ENCODE measurements at places on chromosomes 5 and 9.

- no peak for DNase-seq
These were observed 254.2 kb upstream of the NR4A3 start for GRCh38 chr9:99567436-99567835.

DNA sequence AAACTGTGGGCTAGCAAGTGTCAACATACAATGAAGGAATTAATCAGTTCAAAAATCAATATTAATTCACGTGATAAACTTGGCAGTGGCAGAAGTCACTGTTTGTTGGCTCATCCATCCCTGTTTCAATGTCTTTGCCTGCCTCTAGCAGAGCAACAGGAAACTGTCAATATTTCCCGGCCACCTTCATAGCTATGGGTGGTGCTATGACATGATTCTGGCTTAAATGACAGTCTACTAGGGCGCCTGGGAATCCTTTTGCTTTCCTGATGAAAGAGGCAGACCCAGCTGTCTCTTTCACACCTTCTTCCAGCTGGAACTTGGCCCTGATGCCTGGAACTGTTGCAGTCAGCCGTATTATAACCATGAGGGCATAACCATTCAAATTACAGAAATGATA is 72.1 kb upstream of the DNAH5 start:
- no peak for DNase-seq

- DNase-seq, result no peak
These were observed 174.3 kb downstream of the MRPS30 start for GRCh38 chr5:44983006-44983405.

GRCh38 chr5:142913728-142914338 is 143.7 kb downstream of the ARHGAP26 start:
- DNase-seq, result no peak

DNA sequence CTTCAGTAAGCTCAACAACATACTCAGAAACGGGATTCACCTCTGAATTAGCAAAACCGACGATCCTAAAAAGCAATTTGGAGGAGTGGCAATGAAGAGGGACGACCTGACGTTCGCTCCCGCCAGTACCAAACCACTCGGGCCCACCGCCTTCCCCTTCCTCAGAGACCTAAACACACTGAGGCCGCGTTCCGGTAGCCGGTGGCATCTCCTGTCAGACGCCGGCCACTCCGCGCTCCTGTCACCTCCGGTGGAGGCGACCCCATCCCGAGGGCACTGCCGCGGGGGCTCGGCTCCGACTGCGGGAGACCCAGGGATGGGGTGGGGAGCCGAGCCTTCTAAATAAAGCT is 617 bp downstream of the PPP6C start:
- DNase-seq, result peak; percentile 24

DNA sequence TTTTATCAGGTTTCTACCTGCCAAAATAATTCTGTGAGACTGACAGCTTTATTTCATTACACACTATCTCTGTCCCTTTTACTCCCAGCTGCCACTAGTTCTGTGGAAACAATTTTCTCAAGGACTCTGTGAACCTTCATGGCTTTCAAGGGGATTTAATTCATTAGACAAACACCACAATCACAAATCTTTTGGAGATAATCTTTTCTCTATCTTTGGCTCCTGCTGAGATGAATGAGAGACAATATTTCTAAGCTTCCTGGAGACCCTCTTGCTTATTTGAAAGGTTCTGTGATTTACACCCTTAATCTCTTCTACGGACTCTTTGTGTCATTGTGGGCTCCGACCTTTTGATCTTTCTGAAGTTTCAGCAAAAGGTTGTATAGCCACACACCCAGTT is 222.6 kb downstream of the PRDM9 start:
- DNase-seq, result no peak

DNA sequence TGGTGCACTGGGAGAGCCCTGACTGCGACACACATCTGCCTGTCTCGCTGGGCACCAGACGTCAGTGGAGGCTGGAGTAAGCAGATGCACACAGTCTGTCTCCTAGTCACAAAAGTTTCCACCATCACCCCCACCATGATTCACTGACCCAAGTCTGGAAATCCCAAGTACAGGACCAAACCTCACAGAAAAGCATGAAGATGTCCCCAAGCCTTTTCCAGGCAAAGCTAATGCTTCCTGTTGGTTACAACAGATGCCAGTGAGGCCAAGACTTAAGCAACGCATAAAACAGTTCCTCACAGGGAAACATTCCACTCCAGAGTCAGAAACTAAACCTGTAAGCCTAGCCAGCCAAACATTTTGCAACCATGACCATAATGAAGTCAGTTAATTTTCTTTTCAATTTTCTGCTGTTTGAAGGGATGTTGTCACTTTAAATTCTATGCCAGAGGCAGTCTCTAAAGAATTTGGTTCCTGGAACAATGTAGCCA is 259.3 kb upstream of the SLC30A5 start:
- no peak for DNase-seq

GRCh38 chr5:156330141-156330870 is 3.3 kb downstream of the SGCD start:
- no peak for DNase-seq

DNA sequence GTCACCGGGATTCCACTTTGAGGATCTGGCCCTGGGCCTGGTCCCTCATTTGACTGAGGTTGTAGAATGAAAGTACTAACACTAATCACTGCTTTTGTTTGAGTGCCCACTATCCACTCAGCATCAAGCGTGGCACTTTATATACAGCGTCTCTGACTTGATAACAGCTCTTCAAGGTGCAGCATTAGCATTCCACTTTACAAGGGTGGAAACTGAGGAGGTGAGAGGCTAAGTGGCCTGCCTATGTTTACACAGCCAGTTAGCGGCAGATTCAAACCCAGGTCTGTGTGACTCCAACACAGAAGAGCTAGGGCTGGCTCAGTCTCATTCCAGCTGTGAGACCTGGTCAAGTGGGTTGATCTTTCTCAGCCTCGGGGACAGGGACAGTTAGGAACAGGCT is 5.9 kb downstream of the KCNMB1 start:
- no peak for DNase-seq

- no peak for DNase-seq
These were observed 2.9 kb upstream of the EPB41L4B start for GRCh38 chr9:109323771-109324170.

DNA sequence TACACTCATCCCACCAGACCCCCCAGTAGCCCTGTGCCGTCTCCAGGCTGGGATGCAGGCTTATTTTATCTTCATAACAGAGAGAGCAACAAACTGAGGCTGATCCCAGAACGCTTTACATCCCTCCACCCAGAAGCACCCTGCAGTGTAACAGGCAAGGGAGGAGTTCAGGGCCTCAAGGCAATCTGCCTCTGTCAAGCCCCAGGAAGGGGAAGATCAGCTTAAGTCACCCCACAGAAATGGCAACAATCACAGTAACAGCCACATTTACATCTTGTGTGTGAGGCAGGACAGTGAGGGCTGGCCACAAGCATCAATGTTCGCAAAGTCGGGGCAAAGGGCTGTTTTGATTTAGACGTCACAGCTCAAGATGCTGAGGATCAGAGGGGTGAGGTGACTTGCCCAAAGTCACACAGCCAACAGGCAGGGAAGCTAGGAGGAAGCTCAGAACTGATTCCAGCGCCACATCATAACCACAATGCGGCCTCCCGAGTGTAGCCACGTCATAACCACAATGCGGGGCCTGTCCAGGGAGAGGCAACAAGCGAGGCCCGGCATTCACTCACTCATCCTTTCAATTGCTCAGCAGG is 14.4 kb downstream of the STK10 start:
- no peak for DNase-seq

DNA sequence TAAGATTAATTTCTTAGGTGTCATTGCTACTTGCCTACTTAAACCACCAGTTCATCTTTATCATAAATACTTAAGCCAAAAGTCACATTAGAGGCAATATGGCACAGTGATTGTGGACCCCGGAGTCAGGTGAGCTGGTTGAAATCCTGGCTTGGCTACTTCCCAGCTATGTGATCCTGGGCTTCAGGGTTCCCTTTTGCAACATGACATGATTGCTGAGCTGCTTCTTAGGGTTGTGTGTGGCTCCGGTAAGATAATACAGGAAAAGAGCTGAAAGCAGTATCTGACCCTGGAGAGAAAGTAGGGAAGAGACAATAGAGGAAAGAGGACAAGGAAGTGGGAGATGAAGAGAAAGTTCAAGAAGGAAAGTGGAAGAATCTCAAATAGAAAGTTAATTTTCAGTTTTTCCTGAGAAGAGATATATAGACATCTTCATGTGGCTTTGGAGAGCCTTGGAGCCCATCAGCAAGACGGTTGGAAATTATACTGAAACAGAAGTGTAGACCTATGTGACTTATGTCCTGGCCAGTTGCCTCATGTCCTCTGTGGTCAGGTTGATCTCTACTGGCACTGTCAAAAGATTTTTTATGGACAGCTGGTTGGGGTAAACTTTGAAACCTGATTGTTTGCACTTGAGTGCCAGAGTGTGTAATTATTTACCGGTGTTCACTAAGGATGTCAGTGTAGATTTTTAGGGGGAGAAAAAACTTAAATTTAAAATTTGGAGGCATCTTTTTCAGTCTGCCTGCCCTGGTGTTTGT is 93.2 kb downstream of the GHR start:
- DNase-seq, result no peak

All from omental fat pad (tissue), 4 donors.